Activated CD4-positive, alpha-beta T cell treated with anti-CD3 and anti-CD28 coated beads, Interleukin-2, amount 50 U/mL, for 4 hours (primary cell): ENCODE measurements at places on chromosomes 6 and 20.

DNA sequence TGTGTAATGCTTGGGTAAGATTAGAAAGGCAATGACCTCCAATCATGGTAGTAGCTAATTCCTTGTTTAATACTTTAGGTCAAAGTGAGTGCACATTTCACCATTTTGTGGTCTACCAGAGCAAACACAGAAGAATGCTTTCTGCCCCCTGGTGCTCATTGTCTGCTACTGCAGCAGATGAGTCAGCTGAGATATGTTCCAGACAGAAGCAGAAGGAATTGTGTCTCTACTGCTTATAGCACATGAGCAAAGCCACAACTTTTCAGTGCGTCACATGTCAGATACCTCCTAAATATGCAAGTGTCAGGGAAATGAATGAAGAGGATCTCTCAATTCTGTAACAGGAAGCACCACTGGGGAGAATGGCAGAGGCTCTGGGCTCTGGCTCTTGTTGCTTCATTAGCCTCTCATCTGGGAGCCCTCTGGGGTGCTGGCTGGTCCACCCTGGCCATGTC is 308.9 kb downstream of the ALDH8A1 start:
- peak; percentile 78 for DNase-seq

DNA sequence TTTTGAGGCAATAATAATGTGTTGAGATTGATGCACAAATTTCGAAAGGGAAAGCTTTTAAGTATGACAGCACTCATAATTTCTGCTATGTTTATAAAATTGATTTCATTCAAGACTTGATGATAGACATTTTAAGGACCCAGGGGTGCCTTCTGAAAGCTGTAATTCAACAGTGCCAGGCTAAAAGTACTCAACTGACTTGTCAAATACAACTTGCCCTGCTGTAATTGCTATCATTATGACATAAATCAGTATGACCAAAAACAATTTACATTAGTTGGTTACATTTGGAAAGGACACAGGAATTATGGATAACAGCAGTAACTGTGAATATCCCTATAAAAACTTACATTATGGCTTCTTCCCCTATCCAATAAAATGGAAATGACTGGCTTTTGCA is 178.9 kb downstream of the MMUT start:
- DNase-seq: no peak

GRCh38 chr20:61459705-61460104 is 207.6 kb downstream of the CDH4 start:
- DNase-seq: no peak

DNA sequence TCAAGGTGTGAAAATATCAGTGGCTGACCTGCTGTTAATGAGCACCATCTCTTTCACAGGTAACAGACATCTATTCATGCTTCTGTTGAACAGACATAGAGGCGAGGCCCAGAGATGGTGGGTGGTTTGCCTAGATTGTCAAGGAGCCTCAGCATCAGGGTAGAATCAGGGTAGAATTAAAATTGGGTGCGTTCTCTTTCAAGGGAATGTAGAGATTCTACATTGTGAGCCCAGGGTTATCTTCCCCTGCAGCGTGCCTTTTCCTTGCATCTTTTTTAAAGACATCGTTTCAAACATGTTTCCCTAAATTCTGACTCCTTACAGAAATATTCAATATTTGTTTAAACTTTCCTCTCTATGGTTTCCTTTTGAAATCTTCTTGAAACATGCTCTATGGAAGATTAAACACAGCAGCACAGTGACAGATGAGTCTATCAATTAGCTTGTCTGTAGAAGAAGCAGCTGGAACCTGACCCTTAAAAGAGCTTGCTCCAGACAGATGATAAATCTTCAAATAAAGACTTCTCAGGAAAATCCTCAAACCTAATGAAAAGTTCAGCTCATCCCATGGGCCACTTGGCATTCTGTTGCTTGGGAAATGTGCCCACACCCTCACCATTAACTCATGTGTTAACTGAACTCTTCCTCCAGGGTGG is 119.8 kb downstream of the IPCEF1 start:
- DNase-seq: no peak

- no peak for DNase-seq
Observed at GRCh38 chr6:17470938-17471327, 77.5 kb downstream of the CAP2 start.

DNA sequence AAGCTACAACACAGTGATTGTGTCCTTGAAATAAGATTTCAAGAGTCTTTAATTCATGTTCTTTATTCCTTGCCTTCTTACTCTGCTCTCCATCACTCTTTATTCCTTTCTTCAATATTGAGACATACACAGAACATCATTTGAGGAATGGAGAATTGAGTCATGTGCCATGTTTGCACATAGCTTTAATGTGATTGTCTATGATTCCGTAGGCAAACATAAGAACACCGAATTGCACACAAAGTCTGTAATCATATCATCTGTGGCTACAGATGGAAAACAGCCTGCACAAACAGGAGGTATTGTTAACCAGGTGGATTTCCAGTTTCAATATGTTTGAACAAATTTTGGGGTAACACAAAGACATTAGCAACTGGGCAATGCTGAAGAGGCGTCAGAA is 571.6 kb upstream of the GJE1 start:
- no peak for DNase-seq

DNA sequence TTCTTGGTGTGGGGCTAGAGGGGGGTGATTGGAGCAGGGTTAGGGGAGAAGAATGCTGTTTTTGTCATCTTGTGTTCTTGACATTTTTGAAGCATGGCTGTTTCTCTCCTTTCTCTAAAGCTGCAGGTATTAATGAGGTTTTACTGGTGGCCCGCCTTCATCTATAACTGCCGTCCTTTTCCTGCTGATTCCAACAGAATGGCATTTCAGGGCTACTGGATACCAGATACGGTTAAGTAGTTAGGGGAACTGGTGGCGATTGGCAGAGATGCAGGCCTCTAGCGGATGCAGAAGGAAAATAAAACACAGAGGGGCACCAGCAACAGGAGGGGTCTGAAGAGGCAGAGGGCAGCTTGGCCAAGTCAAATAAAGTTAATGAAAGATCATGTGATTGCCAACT is 89.7 kb upstream of the EEF1E1 start:
- no peak for DNase-seq

GRCh38 chr6:74976026-74976425 is 229.8 kb downstream of the COL12A1 start:
- DNase-seq: no peak

GRCh38 chr6:53279293-53279692 is 69.5 kb downstream of the ELOVL5 start:
- no peak for DNase-seq

- DNase-seq: no peak
Observed at GRCh38 chr6:30679765-30680535, 6.5 kb downstream of the PPP1R18 start.

- peak; percentile 54 for DNase-seq
Observed at GRCh38 chr6:44268095-44268628, 2.1 kb upstream of the TMEM151B start.

- no peak for DNase-seq
Observed at GRCh38 chr6:141664744-141665143, 468.0 kb upstream of the GJE1 start.
